Caudate nucleus (tissue), 63 donors: ENCODE measurements at places on chromosomes 3 and 15.

DNA sequence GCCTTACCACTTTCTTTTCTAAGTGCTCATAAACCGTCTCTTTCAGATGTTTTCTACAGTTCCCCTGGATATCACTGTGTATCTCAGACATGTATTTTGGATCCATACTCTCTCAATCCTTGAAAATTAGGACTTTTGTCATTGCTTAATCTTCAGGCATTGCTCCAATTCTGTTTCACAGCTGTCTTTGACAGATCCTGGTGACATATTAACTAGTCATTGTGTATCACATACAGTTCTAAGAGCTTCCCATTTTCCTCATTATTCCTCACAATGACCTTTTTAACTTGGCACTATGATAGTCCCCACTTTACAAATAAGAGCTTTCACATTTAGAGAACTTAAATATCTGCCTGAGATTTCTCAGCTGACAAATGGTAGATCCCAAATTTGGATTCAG, 151.7 kb downstream of the CLSTN2 start:
- no peak for DNase-seq

DNA sequence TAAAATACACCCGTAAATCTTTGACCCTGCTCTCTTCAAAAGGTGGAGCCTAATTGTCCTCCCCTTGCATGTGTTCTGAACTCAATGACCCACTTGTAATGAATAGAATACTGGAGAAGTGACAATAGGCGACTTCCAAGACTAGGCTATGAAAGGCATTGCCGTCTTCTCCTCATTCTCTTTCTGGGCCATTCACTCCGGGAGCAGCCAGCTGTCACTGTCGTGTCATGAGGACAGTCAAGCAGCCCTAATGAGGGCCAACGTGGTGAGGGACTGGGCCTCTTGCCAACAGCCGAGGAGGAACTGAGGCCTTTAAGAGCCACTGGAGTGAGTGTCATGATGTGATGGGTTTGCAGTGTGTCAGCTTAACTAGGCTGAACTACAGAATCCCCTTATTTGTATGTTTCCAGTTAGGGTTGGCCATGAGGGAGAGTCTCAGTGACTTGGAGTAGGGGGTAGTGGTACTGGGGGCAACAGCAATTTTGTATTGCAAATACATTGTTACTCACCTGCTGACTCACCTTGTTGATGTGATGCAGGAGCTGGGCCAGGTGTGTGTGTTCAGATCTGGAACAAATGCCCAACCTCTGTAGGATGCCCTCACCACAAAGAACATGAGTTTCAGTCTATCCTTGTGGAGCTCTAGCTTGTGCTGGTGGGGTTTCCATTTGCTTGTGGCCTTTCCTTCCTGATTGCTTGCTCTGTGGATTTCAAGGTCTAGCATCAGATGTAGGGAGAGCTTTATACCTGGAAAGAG, 188.5 kb upstream of the PROK2 start:
- DNase-seq, result no peak

- no peak for DNase-seq
Observed at GRCh38 chr15:64574301-64575017, 114.1 kb downstream of the ZNF609 start.

DNA sequence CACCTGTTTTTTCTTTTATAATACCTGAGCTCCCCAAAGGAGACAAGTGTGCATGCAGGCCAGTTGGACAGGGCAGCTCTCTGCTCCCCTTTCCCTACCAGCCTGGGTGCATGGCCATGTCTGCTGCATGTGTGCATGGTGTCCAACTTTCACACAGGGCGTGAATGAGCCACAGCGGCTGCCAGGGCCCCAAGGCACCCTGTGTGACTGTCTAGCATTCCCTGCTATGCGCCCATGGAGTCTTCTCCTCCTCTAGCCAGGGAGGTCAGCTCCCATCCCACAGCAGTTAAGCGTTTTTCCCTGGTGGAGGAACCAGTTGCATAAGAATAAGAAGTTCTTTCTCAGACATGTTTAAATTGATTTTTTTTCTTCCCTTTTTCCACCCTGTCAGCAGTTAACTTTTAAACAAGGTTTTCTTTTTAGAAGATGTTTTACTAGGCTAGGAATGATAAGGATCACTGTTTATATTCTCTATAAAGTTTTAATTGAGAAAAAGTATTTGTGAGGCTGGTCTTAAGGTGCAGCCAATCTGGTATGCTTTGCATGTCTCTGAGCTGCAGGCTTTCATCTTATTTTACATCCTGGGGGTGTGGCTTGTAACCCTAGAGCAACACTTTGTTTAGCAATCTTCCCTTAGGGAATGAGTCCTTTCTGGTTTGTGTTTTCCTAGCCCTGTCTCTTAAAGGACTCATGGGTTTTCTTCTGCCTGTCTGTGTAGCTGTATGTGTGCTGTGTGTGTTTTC, 20.5 kb upstream of the OR5H1 start:
- no peak for DNase-seq

- no peak for DNase-seq
Observed at GRCh38 chr15:98241032-98241554, 280.6 kb downstream of the ARRDC4 start.
